ENCODE measurements at places on chromosomes 6 and 20.

DNA sequence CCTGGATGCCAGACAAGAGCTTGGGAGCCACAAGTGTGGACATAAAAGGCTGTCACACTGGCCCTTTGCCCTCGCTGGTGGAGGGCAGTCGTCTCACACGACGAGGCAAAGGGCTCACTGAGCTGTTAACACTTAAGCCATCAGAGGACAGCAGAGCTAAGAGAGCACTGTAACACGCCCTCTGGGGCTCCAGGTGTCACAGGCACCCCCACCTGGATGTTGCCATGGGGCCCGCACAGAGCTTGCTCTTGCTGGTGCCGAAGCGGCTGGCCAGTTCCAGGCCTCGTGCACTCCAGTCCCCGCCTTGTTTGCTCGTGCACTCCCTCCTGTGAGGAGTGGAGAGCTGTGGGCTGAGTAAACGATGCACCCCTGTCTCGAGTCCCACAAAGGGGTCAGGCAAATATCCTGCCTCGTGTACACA lies 37.4 kb downstream of the SLC35D3 start:
- DNase-seq, result no peak

- DNase-seq, result no peak
Observed at GRCh38 chr20:13934992-13935894, 55.2 kb downstream of the SEL1L2 start.

DNA sequence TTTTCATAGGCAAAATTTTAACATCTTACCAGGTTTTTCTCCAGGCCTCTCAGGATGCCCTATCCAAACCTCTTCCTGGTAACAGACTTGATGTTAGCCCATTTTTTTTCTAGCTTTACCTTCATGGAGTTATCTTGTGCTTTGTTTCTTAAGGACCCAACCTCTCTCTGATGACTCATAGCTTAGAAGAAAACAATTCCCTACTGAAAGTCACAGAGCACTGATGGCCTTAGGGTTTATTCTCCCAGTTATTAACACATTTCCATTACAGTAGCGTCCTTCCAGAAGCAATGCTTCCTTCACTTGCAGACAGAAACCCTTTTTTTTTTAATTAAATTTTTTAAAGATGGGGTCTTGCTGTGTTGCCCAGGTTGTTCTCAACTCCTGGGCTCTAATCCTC lies 79.4 kb downstream of the IYD start:
- DNase-seq, result no peak

- DNase-seq, result no peak
Observed at GRCh38 chr6:114000069-114000468, 29.1 kb upstream of the HDAC2 start.

- no peak for DNase-seq
Observed at GRCh38 chr6:56314683-56315523, 67.5 kb upstream of the COL21A1 start.

- DNase-seq, result no peak
Observed at GRCh38 chr20:20680991-20681508, 31.4 kb downstream of the RALGAPA2 start.

DNA sequence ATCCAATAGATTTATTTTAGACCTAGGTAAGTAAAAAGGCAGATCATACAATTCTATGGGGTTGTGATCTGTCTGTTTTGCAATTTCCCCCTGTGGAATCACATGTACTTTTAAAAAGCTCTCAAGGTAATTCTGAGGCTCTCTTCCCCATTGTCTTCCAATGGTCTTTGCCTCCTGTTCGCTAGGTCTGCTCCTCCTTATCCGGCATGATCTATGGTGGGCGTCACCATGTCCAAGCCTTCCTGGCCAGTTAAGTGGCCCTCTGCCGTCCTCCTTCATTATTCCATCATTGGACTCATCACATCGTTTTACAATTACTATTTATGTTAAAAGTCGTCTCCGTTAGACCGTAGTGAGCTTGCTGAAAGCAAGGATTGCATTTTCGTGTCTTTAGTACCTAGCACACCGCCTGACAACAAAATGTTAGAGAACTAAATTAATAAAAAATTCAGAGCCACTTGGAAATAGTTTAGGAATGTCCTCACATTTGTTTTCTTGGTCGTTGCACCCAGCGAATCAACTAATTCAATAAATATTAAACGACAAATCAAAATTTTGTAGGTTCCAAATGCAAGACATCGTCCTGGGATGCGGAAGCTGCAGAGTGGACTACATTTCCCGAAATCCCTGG lies 2.2 kb upstream of the STXBP5 start:
- no peak for DNase-seq

GRCh38 chr6:97231911-97232310 lies 51.1 kb downstream of the MMS22L start:
- no peak for DNase-seq

DNA sequence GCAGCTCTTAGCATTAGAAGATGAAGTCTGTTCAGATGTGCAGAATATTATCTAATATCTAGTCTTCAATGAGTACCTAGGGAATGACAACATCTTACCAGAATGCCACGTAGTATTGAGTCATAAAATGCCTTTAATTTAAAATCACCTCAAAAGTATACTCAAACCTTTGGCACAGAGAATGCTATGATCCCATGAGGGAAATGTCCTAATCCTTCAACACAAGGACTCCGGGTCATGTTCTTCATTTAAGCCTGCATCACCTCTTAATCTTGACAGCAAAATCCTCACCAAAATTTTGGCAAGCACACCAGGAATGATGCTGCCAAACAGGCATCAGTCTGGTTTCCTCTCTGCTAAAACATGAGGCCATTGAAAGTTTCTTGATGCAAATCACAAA lies 23.6 kb upstream of the MARCKS start:
- no peak for DNase-seq

DNA sequence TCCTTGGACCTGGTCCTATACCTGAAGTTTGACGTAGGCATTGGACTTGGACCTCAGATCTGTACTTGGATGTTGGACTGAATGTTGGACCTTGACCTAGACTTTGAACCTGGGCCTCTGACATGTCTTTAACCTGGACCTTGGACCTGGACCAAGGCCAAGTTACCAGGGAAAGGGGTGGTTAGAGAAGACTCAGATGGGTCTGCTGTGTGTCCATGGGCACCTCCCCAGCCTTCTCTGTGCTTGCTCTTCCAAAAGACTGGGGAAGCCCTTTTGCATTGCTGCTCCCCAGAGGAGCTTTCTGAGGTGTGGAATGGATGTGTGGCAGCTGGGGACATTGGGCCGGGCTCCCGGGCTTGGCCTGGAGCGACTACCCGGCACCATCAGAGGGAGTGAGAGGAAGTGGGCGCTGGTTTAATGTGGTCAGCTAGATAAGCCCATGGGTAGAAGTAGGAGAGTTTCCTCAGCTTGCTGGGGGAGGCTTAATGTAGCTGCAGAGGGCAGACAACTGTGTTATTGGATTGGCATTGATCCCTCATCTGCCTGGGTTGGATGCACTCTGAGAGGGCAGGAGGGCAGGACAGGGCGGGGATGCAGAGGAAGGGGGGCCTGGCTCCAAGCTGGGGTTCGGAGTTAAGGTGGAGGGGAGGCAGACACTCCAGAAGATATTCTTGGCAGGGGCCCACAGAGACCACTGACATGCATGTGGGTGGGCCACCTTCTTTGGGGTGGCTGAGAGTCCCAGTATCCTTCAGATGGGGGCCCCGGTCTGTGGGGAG lies 4.2 kb downstream of the SCRT2 start:
- no peak for DNase-seq

DNA sequence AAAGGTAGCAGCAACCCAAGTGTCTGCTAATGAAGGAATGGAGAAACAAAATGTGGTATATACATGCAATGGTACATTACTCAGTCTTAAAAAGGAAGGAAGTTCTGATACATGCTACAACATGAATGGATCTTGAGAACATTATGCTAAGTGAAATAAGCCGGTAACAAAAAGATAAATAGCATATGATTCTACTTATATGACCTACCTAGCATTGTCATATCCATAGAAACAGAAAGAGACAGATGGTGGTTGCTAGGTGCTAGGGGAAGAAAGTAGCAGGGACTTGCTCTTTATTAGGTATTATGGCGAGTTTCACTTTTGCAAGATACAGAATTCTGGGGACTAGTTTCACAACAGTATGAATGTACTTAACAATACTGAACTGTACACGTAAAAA lies 46.6 kb downstream of the UBR2 start:
- no peak for DNase-seq

- no peak for DNase-seq
Observed at GRCh38 chr20:17652411-17652810, 29.6 kb downstream of the RRBP1 start.

GRCh38 chr6:15505463-15505918 lies 157.3 kb downstream of the DTNBP1 start:
- DNase-seq, result no peak

- no peak for DNase-seq
Observed at GRCh38 chr6:25013246-25013645, 77.5 kb upstream of the RIPOR2 start.

- DNase-seq, result no peak
Observed at GRCh38 chr6:42411406-42411805, 40.3 kb downstream of the TRERF1 start.

GRCh38 chr6:43765776-43766499 lies 4.1 kb upstream of the VEGFA start:
- DNase-seq, result no peak

DNA sequence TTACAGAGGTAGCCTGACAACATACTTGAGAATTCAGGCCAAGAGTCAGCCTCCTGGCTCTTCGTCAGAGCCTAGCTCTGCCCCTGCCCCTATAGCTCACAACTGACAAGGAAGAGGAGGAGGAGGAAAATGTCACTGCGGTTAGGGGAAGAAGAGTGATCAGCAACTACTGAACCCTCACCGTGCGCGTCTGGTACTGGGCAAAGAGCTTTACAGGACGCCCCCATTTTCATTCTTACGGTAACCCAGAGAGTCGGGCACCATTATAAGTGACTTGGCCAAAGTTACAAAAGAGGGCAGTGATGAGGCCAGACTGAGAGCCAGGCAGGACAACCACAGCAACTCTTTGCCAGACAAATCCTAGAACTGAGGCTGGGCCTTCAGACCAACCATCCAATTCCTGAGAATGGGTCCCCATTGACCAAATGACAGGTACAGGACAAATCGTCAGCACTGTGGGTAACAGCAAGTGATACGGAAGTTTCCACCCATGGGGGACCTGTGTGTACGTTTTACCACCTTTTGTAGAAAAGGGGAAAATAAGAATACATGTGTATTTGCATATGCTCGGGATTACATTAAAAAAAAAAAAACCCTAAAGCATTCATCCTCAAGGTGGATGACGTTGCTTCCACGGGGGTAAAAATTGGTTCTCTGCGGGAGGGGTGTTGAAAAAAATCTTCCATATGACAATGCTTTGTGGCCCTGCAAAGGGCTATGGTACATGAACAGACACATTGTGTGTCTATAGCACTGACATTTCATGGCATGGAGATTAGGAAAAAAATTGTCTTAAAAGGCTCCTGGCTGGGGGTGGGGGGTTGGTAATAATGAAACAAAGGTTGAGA lies 118.0 kb downstream of the NFATC2 start:
- DNase-seq, result no peak

- DNase-seq, result no peak
Observed at GRCh38 chr20:8322662-8323217, 190.7 kb downstream of the PLCB1 start.

Data from stimulated activated CD8-positive, alpha-beta memory T cell treated with anti-CD3 and anti-CD28 coated beads, Interleukin-7, amount 100 ng/mL, for 1 hour (primary cell).